ENCODE measurements at places on chromosomes 5 and 9.

- no peak for DNase-seq
Measured at GRCh38 chr9:27766073-27766835, 193.0 kb upstream of the C9orf72 start.

- no peak for DNase-seq
Measured at GRCh38 chr5:74064225-74064624, 438.2 kb downstream of the ARHGEF28 start.

DNA sequence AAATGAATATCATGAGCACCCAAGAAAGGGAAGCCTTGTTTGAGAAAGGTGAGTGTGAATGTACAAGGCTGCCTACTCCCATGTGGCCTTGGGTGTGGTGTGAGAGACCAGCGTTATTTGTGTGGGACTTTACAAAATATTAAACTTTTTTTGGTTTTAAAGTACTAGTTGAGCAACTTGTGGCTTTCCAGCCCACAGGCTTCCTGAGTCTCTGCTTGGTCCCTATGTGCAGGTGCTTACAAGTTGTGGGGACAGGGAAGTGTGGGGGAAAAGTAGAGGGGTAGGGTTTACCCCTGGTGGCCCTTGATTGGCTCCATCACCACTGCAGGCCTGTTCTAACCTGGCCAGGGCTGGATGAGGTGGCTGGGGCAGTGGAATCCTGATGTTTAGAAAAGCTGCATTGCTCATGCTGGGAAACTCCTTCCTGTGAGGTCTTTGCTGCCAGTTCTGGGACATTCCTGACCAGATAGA, 19.7 kb downstream of the PTTG1 start:
- no peak for DNase-seq

DNA sequence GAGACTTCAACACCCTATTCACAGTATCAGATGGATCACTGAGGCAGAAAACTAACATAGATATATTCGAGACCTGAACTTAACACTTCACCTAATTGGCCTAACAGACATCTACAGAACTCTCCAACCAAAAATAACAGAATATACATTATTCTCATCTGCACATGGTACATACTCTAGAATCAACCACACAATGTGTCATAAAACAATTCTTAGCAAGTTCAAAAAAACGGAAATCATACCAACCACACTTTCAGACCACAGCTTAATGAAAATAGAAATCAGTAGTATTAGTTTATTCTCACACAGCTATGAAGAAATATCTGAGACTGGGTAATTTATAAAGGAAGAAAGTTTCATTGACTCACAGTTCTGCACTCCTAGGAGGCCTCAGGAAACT, 387.9 kb downstream of the DEPDC1B start:
- DNase-seq = no peak

GRCh38 chr9:87395804-87396479, 101.7 kb upstream of the DAPK1 start:
- no peak for DNase-seq

GRCh38 chr5:87188391-87188790, 79.3 kb upstream of the RASA1 start:
- no peak for DNase-seq

GRCh38 chr9:21027295-21027694, 4.1 kb downstream of the HACD4 start:
- DNase-seq = no peak

- DNase-seq = no peak
Measured at GRCh38 chr5:91024206-91024605, 358.9 kb downstream of the ARRDC3 start.

GRCh38 chr5:139696894-139697658, 48.9 kb downstream of the CXXC5 start:
- DNase-seq = no peak

- no peak for DNase-seq
Measured at GRCh38 chr5:122846051-122846550, 688 bp downstream of the SNX24 start.

- no peak for DNase-seq
Measured at GRCh38 chr9:11618241-11618805, 1005.5 kb upstream of the PTPRD start.

DNA sequence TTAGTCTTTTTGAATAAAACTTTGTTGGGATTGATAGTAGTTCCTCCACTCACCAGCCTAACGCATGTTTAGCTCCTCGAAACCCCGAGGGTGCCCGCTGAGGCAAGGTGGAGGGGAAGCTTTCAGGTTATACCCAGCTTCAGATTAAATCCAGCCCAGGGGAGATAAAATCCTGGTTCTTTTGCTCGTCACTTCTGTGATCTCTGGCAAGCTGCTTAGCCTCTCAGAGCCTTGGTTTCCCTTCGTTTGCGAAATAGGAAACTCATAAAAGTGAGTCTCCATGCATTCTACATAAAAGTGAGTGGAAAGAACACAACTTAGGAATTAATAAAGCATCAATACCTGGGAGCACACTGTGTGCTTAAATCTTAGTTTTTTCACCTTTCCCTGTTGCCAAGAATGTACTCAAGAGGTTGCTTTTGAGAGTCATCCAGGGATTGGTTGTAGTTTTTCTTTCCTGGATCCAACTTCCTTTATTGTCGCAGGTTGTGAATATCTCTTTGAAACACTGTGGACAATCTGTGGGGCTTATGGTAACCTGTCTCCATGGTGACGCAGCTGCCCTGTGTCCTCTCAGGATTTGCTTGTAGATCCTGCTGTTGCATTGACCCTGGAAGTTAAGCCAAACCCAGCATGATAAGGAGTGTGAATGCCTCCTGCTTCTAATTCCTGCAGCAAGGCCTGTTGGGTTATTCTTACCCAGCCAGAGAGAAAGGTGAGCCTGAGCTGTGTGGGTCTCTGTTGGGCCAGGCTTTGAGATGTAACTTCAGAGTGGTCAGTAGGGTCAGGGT, 2.0 kb downstream of the GALNT12 start:
- no peak for DNase-seq

DNA sequence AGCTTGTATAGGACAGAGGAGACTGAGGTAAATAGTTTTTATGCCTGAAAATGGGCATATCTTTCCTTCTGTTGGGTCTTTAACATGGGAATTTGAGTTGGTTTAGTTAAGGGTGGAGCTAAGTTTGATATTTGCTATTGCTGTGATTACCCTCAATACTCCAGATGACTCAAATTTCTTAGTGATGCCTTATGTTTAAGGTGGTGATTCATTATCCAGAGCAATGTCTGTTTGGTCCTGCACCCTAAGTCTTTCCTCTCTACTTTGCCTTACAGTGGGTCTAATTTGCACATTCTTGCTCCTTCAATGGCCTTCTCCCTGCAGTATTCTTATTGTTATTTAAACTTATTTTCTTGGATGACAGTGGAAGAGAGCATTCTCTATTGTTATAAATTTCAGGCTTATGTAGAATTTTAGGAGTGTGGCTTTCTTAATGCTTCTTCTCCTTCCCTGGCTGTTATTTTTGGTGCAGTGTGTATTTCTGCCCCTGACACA, 312.9 kb upstream of the RPS23 start:
- no peak for DNase-seq

DNA sequence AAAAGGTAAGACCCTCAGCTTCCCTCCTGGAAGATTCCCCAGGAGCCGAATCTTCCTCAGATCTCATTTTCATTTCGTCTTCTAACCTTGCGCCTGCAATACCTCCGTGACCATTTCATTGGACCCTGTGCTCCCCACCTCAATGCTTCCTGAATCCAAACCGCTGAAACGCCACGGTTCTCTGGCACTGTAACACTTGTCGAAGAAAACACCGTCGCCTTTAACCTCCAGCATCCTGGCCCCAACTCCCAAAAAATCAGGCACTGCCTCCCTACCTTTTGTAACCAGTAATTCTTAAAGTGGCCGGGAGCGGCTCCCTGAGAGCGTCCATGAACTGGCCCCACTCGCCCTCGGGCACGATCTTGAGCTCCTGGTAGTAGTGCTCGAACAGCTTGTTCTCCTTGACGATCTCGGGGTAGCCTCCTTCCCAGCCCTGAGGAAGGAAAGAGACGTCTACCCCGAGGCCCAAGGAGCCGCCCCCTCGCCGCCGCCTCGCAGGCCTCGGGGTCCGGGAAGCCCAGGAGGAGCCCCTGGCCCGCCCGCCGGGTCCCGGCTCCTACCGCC, 438 bp downstream of the NSUN2 start:
- DNase-seq = no peak

DNA sequence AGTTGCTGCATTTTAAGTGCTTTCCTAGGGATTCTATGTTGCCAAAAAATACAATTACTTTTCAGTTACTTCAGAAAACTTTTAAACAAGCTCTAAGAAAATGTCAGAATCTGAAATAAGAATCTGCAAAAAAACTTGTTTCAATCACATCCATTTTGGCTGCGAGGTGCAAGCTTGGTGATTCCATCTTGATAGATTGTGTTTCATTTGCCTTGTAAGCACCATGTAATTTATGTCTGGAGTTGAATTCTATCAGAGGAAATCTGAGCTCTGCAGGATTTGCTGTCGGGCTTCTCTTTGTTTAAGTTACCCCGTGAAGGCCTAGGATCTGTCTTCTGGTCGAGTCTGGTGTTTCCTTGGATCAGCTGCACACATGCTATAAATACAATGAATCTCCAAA, 40.4 kb upstream of the MAN2A1 start:
- no peak for DNase-seq

DNA sequence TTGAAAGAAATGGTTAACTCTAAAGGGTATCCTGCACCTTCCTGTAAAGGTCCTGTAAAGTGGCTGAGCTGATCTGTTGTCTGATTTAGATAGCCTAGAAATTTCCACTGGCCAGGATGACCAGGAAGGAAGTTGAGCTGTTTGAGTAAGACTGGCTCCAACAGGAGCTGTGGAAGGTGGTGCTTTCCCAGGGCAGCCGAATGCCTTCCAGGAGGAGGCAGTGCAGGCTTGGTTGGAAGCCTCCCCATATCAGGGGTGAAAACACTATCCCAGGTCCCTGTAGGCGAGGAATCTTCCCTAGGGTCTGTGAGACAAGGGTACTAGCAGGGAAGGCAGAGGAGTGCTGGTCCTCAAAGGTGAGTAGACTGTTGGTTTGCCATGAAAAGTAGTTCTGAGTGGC, 98.4 kb downstream of the LIX1 start:
- DNase-seq = no peak

- DNase-seq = no peak
Measured at GRCh38 chr9:114777821-114778609, 27.8 kb downstream of the TNFSF15 start.

DNA sequence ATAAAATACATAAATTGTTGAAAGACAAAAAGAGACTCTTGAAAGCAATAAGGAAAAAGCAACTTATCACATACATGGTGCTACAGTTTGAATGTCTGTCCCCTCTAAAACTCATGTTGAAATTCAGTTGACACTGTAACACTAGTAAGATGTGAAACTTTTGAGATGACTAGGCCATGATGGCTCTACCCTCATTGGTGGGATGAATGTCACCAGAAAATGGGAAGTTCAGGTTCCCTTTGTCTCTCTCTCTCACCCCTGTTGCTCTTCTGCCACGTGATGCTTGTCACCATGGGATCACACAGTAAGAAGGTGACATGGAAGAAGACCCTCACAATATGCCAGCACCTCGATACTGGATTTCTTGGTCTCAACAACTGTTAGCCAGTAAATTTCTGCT, 50.3 kb upstream of the SPTLC1 start:
- DNase-seq = no peak

DNA sequence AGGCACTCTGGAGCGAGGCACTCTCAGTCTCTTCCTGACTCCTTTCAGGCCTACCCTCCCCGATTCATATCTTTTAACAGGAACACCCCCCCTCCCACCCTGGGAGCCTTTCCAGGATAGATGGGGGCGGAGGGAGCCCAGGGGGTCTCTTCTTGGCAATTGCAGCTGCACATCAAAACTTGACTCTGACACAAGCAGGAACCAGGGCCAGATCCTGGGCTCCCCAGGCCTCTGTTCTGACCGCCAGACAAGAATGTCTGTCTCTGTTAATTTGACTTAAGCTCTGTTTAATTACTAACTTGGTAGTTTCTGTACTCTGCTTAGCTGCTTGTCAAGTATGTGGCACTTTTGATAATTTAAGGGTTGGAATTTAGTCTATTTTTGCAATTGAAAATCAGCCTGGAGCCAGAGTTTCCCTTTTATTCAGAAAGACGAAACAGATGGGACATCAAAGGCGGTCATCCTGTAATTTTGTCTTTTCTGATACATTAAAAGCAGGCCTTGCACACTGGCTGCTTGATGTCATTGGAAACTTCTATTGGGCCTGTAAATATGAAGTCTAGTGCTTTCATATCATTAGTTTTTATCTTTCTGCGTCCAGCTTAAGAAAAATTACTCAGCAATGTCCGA, 43.3 kb downstream of the ACTL7B start:
- DNase-seq = no peak

DNA sequence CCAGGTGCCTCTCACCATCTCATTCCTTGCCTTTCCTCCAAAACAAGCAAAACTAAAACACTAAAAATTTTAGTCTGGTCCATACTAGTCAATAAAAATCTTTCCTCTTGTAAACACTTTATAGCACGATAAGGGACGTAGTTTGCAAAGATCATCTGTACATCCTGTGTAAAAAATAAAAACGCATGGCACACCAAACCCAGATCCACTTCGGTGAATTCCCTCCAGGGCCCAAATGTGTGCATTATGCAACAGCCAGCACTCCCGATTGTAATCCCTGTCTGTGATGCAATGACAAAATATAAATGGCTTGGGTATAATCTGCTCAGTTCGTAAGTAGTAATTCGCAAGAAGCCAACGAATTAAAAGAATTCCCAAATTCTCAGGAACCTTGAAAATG, 1.4 kb downstream of the FAM169A start:
- no peak for DNase-seq

DNA sequence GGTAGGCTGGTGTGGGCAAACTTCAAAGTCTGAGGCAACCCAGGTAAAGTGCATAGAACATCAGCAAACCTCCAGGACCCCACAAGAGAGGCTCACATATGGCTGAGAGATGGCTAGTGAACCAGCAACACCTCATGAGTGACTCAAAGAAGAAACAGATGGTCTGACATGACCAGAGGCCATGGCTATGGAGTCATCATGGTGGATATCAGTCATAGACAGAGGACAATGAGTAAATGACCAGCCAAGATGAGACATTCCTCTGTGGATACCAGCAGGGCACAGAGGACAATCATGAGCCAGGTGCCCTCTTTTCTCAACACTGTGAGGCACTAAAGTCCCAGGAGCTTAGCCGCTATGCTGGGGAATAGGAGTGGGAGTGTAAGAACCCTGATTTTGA, 180.8 kb downstream of the RASEF start:
- no peak for DNase-seq

- DNase-seq = no peak
Measured at GRCh38 chr5:67897431-67897830, 318.1 kb upstream of the PIK3R1 start.

- DNase-seq = no peak
Measured at GRCh38 chr5:41617843-41618515, 107.6 kb upstream of the PLCXD3 start.

DNA sequence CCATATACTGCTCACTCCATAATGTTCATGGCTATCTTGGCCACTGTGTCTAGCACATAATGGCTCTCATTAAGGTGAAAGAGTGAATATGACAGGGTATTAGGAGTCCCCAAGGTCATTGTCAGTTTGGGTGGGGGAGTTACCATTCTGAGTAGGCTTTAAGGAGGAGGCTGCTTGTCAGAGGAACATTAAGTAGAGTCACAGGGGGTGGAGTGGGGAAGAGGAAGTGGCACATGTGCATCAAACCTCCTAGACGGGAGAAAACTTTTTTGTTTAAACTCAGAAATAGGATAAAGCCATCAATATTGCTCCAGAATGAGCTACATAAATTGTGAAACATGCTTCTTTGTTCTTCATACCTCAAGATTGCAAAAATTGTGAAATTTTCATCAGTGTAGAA, 45.5 kb downstream of the DAB2IP start:
- no peak for DNase-seq

GRCh38 chr5:78809444-78809843, 160.9 kb upstream of the LHFPL2 start:
- no peak for DNase-seq

GRCh38 chr5:161676103-161676502, 9.4 kb upstream of the GABRA6 start:
- DNase-seq = no peak
